Right hindlimb (tissue), 1 donor: ENCODE measurements at places on chromosomes 5 and 9.

DNA sequence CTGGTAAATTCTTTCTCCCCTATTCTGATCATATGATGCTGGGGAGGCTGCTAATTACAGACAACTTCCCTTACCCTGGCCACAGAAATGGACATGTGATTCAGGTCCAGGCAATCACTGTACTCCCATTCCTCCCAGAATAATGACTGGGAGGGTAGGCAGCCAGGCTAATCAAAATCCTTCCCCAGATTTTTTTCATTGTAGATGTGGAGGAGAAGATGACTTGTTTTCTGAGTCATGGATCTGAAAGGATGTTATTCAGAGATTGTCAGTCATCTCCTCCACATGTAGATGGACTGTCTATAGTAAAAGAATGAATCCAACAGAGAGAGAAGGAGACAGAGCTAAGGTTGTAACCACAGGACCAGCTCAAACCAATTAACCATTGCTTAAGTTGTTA is 123.9 kb upstream of the PUM3 start:
- no peak for DNase-seq

- peak; percentile 22 for DNase-seq
These were observed 3.0 kb downstream of the PKN3 start for GRCh38 chr9:128705051-128705965.

DNA sequence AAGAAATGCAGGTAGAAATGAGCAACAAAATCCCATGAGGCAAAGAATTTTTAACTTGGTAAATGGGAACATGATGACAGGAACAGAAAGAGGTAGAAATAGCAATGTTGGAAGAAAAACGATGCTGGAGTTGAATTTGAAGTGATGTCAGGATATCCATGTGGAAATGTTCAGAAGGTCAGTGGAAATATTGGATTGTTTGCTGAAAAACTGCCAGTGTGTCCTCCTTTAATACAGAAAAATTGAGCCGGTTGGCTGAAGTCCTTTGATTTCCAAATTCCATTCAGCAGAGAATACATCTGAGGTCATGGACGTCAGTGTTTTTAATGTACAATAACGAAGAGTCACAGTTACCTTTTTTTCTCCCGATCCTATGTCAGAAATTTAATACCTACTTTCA is 110.0 kb upstream of the DMAC1 start:
- peak; percentile 23 for DNase-seq

- DNase-seq: peak; percentile 81
These were observed at the start of gene SLC1A3 for GRCh38 chr5:36606428-36607113. TSS of gene SLC1A3 (plus strand) at chr5:36606606. CDS start at chr5:36608424, 1,818 bp downstream.

DNA sequence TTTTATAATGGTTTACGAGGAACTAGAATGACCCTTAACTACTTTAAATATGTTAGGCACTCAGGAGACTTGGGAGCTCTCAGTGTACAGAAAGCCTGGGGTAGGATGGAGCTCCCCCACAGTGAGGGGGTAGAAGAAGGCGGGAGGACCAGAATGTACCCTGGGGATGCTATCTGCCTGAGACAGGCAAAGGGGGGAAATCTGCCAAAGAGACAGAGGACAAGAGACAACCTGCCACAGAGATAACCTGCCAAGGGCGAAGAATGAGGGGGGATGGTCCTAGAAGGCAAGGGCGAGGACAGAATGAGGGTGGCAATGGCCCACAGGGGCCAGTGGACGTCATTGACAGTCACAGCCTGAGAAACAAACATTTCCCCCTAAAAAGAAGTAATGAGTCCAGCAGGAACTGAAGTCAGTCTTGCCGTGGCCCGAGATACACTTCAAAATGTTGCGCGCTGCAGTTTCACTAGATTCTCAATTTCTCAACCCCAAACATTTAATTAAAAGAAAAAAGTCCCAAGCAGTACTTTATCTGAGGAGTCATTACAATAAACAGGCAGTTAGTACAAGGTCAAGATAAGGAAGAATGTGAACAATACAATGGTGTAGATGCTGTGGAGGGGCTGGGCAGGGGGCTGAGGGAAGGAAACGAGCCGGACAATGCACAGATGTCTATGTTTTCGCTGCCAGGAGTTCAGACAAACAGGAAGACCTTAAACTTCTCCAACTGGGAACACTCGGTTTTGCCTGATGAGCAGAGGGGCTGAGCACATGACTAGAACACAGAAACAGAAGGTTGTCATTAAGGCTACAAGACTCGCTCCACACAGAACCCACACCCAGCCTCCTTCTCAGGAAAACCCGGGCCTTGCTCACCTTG is 125.0 kb downstream of the LHFPL2 start:
- DNase-seq: peak; percentile 71

- no peak for DNase-seq
These were observed 546.8 kb downstream of the LRRC70 start for GRCh38 chr5:63125392-63125791.

GRCh38 chr5:67246546-67247268 is 50.1 kb upstream of the CD180 start:
- DNase-seq: no peak

- no peak for DNase-seq
These were observed 30.7 kb upstream of the MYOT start for GRCh38 chr5:137836997-137837396.

GRCh38 chr9:7910426-7911020 is 110.9 kb upstream of the DMAC1 start:
- peak; percentile 72 for DNase-seq

DNA sequence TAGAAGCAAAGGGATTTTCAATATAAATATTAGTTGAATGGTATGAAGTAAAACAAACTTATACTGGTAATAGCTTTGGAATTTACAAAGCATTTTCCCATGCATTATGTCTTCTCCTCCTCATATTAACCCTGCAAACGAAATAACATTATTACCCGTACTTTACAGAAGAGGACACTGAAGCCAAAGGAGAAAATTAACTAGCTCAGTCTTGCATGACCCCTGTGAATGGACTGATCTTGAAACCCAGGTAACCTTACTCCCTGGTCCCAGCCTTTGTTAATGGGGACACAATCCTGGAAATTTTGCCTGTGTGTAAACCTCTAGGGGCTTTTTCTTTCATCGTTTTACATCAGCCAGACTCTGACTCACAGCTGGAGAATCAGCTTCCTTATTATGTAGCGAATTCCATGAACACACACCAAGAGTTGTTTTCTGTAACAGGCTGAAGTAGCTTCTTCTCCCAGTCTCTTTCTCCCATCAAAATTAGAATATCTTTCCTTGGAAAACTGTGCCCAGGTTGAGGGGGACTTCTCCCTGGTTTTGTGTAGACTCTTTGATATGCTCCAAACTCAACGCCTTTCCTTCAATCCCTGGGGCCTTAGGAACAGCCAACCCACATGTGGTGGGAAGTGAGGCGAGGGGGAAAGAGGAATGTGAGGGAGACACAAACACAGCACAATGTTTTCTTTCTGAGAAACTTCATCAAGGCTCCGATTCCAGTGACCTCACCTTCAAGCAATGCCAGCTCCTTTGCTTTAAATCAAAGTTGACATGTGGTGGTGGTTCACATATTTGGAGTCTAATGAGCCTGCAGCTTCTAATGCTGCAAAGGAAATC is 480.9 kb upstream of the PAPPA start:
- DNase-seq: peak; percentile 46

DNA sequence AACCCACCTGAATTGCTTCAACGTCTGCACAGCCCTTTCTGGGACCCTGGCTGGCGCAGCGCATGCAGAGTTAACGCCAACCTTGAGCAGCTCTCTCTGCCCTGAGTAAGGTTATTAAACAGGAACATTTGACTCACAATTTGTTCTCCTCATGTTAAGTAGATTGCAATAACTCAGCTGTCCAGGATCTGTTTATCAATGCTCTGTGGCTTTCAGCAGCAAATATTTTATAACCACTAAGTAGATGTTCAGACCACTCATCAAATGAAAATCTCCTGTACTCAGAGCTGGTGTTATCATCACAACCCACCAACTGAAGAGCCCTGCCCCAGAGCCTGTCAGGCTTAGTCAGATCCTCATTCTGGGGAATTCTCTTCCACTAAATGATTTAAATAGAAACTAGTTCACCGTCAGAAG is 403.0 kb downstream of the ZNF608 start:
- DNase-seq: peak; percentile 56

- no peak for DNase-seq
These were observed 1534.7 kb downstream of the EFNA5 start for GRCh38 chr5:106136061-106136460.

GRCh38 chr5:64509828-64510227 is 4.0 kb downstream of the RGS7BP start:
- DNase-seq: no peak

DNA sequence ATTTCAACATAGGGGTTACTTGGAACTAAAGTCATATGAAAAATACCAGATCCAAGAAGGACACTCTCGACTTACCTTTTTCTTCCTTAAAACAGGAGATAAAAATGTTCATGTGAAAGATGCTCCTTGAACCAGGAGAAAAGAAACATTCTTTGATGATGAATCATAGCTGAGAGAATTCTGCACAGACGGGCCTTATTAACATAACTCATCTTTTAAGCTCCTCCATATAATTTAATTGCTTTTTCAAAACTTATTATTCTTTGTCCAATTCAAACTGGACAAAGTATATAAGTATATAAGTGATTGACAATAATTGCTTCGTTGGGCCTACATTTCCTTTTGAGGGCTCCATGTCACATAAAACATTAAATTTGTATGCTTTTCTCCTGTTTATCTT is 945.2 kb upstream of the C9orf72 start:
- DNase-seq: no peak

DNA sequence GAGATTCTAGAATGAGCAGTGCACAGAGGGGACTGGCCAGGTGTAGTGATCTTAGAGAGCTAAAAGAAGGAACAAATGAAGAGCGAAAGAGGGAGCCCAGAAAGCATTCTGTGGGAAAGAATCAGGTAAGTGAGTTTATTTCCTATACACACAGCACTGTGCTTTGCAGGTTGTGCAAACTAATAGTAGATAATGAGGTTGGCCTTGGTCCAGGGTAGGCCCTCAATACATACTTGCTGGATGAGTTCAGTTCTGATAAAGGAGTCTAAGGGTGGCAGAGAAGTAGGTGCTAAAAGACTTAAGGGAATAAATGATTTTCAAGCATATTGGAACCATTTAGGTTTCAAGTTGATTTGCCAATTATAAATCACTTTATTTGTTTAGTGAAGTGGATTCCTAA is 122.0 kb downstream of the NPR3 start:
- no peak for DNase-seq

DNA sequence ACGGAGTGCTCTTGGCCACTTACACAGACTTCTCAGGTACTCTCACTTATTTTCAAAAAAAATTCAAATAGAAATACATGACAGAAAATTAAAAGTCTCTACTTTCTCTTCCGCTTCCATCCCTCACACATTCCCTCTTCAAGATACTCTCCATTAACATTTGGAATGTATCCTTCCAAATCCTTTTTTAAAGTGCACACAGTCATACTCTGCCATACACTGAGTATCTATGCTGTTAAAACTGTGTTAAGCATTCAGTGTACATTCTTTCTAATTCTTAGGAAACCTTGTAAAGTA is 15.5 kb downstream of the GOLPH3 start:
- DNase-seq: no peak

- no peak for DNase-seq
These were observed 204.1 kb downstream of the CD180 start for GRCh38 chr5:66992547-66992946.
